Left hindlimb (tissue), 1 donor: ENCODE measurements at places on chromosomes 1 and 21.
A peak's percentile ranks its signal among the peaks of the same experiment; 100 is the strongest.

GRCh38 chr1:197544553-197544952 lies 230.7 kb downstream of the DENND1B start:
- DNase-seq, result no peak

DNA sequence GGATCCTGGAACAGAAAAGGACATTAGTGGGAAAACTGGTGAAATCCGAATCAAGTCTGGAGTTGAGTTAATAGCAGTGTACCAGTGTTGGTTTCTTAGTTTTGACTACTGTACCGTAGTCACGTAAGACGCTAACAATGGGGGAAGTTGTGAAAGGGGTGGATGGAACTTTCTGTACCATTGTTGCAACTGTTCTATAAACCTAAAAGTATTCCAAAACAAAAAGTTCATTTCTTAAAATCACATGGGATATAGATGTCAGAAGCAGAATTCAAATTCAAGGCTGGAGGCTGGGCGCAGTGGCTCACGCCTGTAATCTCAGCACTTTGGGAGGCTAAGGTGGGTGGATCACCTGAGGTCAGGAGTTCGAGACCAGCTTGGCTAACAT lies 16.9 kb downstream of the ARHGEF19 start:
- DNase-seq, result no peak

DNA sequence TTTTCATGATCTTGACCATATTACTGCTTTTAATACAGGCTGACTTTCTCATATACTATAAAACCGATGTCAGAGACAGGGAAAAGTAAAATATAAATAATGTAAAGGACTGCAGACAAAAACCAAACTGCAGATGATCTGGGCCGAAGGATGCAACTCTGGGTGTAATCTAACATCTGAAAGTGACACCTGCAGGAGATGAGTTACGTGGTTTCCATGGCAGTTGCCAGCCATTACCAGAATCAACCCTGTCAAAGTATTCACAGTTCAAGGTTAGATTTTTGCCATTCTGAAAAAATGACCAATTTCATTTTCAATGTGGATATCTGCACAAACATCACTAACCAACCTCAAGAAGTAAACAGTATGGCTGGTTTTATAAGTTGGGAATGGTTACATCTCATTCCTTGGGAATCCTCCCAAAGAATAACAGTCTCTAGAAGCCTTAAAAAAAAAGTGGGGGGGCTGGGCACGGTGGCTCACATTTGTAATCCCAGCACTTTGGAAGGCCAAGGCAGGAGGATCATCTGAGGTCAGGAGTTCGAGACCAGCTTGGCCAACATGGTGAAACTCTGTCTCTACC lies 27.7 kb downstream of the DNAJC11 start:
- DNase-seq, result no peak

DNA sequence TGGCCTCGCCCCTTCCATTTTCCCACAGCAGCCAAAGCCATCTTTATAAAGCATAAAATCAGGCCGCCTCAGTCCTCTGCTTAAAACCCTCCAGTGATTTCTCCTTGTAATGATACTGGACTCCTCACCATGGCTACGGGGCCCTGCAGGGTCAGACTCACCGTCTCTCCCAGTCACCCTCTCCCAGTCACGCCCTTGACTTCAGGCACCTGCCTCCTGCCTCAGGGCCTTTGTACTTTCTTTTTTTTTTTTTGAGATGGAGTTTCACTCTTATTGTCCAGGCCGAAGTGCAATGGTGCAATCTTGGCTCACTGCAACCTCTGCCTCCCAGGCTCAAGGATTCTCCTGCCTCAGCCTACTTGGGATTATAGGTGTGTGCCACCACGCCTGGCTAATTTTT lies 47.8 kb downstream of the PIK3CD start:
- DNase-seq, result no peak

- no peak for DNase-seq
These were observed 57.3 kb upstream of the MAGI3 start for GRCh38 chr1:113333056-113333455.

GRCh38 chr1:232509570-232509969 lies 120.4 kb downstream of the SIPA1L2 start:
- peak; percentile 36 for DNase-seq

DNA sequence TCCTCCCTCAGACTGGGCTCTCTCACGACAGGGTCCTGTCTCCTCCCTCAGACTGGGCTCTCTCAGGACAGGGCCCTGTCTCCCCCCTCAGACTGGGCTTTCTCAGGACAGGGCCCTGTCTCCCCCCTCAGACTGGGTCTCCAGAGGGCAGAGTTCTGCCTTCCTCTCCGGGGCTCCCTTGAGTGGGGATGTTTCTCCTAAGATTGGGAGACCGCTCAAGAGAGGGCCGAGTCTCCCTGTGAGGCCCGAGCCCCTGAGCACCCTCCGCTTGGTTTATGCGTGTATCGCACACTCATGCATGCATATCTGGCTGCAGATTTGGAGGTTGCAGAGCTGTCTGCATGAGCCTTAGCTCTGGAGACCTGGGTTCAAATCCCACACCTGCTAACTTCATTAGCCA lies 39.3 kb upstream of the CSF3R start:
- no peak for DNase-seq

- DNase-seq, result no peak
These were observed 26.8 kb downstream of the LAMC2 start for GRCh38 chr1:183212870-183213269.

GRCh38 chr1:92923664-92924063 lies 37.6 kb downstream of the DIPK1A start:
- DNase-seq, result no peak

GRCh38 chr1:6207075-6207885 lies 1.4 kb downstream of the RNF207 start:
- no peak for DNase-seq

- DNase-seq, result no peak
These were observed 102.3 kb downstream of the TNFSF18 start for GRCh38 chr1:172948457-172948856.

GRCh38 chr1:97803026-97803425 lies 117.8 kb downstream of the DPYD start:
- no peak for DNase-seq

DNA sequence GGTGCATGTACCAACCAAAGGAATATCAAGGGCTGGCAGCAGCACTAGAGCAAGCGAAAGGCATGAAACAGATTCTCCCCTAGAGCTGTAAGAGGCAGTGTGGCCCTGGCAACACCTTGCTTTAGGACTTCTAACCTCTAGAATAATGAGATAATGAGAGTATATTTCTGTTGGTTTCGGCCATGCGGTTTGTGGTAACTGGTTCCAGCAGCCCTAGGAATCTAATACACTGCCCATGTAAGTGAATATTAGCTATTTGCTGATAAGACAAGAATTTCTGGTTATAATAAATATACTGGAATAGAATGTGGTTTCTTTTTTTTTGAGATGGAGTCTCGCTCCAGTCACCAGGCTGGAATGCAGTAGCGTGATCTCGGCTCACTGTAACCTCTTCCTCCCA lies 199.4 kb downstream of the GABPA start:
- no peak for DNase-seq

DNA sequence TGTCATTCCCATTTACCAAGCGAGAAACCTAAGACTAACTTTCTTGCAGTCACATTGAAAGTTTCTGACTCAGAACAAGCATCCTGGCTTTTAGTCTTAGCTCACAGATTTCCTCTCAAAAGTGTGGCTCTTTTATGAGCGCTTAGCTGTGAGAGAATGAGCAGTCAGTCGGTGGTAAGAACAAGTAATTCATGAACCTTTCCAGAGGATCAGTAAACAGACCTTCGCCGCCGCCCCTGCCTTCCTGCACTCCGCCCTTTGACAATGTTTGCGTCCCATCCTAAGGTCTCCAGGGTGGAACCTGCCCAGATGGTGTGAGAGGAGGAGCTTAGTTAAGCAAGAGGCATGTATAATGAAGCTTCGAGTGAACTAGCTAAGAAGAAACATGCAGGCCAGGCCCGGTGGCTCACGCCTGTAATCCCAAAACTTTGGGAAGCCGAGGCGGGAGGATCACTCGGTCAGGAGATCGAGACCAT lies 142.4 kb downstream of the GLUL start:
- no peak for DNase-seq

DNA sequence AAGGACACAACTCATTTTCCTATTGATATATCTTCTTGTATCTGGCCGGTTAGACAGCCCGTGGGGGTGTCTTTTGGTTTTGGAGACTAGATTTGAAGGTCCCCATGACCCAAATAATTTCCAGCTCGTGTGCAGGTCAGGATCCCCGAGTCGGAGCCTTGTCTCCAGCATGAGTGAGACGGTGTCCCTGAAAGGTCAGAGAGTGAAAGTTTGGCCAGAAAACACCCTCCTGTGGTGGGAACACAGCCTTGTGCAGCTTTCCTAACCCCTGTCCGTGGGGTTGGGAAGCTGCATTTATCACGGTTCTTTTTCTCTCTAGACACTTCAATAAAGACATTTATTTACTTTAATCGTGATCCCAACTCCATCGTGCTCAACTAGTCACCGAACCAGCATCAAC lies 17.6 kb downstream of the COQ8A start:
- DNase-seq, result peak; percentile 5

DNA sequence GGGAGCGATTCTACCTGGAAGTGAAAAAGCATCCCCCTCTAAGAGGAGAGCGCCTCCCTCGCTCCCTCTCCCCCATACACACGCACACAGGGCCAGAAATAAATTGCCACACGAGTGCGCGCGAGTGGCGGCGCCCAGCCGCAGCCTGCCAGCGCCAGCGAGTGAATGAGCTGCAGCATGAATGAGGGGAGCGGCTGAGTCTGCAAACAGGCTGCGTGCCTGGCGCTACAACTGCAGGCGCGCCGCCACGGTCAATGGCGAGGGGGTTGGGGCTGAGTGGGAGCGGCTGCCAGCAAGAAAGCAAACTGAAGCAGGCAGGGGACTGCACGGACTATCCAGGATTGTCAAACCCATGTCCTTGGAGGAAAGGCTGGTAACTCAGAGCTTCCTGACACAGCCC lies 2.2 kb downstream of the CAMK1G start:
- DNase-seq, result peak; percentile 79

DNA sequence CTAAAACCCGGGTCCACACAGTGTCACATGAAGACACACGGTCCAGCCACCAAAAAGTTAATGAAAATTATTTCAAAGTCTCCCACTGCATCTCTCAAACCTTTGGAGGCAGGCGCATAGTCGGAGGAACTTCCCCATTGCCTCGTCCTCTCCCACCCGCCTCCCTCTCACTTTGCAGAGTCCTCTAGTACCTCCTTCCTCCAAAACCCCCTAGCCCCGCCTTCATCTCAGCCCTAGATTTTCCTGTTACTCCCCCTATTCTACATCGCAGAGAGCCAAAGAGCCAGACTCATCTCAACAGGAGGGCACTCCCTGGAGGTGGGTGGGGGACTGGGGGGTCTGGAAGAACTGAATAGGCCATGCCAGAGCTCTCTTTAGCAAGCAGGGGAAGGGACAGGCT lies 79.3 kb downstream of the DISP3 start:
- no peak for DNase-seq

- no peak for DNase-seq
These were observed 230.8 kb upstream of the CACYBP start for GRCh38 chr1:174768949-174769348.

DNA sequence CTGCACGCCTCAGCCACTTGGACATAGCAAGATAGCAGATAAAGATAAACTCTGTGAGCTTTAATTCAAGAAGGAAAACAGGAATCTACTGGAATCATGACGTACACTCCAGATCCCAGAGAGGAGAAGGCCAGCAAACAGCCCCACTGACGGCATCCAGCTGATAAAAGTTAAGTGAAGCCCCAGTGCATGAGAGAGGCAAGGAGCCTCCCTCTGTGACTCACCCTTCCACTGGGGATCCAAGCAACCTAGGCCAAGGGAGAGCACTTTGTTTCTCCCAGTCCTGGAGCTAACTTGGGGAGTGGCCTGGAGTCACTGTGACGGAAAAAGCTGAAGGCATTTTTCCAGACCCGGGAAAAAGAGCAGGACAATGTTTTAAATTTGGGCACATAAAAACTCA lies 270.0 kb downstream of the AKT3 start:
- no peak for DNase-seq

DNA sequence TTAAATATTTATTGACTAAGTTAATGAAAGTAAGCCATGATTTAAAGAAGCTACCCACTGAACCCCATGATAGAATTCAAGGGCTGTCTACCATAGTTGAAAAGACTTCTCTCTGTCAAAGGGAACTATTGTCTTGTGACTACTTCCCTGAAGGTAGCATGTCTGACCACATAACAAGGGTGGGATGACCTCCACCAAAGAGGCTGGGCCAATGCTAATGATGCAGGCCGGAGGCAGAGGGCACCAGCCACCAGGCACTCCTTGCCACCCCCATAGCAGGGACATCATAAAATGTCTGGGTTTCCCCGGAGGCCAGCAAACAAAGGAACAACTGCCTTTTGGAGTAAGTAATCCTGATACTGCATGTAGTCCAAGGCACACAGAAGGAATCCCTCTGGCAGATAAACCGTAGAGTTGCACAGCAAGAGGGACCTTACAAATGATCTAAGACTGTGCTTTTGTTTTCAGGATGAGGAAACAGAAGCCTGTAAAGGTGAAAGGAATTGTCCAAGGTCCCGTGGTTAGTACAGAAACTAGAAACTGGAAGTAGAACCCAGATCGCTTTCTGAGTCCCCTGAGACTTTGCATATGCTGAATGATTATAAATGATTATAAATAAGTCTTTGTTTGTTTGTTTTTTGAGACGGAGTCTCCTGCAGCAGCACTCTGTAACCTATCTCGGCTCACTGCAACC lies 33.5 kb upstream of the ITPKB start:
- DNase-seq, result no peak

- DNase-seq, result no peak
These were observed 14.8 kb upstream of the CASQ2 start for GRCh38 chr1:115783311-115783710.

DNA sequence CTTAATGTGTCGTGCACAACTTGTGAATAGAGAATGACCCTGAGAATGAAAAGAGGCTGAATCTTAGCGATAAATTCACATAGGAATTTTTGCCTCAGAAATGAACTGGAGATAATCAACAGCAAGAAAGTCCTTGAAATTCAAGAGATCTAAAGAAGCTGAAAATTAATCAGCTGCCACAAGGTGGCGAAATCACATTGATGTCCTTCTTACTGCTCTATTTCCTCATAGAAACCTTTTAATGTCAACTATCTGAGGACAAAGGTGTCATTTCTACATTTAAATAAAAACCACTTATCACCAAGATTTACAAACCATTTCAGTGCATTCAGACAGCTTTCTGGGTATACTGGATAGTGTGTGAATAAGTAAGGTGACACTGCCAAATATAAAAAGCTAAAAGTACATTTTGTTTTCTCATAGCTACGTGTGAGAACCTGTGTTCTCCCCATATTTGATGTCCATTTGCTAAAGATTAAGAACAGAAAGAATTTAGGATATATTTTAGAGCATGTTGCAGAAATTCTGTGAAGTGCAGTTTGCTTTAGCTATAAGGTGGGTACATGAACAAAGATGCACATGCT lies 485.3 kb upstream of the PTBP2 start:
- DNase-seq, result no peak

DNA sequence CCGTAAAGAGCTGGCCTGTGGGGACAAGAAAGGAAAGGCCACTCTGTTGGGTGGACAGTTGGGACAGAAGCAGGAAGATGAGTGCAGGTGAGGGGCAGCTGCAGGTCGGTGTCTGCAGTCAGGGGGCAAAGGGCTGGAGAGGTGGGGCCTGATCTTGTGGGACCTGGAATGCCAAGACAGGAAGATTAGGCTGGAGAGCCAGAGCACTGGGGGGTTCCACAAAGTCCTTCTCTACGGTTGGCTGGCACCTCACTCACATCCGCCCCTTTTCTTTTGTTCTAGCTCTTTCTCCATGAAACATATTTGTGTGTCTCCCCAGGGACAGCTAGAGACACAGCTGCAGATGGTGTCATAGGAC lies 404.1 kb downstream of the PTPRU start:
- no peak for DNase-seq
